ENCODE measurements at places on chromosomes 5 and 9. TPM values are rescaled to one million over a fixed set of nuclear protein-coding genes. Genes with fewer than 3 reads are reported as not detected.
A peak's percentile ranks its signal among the peaks of the same experiment; 100 is the strongest.

DNA sequence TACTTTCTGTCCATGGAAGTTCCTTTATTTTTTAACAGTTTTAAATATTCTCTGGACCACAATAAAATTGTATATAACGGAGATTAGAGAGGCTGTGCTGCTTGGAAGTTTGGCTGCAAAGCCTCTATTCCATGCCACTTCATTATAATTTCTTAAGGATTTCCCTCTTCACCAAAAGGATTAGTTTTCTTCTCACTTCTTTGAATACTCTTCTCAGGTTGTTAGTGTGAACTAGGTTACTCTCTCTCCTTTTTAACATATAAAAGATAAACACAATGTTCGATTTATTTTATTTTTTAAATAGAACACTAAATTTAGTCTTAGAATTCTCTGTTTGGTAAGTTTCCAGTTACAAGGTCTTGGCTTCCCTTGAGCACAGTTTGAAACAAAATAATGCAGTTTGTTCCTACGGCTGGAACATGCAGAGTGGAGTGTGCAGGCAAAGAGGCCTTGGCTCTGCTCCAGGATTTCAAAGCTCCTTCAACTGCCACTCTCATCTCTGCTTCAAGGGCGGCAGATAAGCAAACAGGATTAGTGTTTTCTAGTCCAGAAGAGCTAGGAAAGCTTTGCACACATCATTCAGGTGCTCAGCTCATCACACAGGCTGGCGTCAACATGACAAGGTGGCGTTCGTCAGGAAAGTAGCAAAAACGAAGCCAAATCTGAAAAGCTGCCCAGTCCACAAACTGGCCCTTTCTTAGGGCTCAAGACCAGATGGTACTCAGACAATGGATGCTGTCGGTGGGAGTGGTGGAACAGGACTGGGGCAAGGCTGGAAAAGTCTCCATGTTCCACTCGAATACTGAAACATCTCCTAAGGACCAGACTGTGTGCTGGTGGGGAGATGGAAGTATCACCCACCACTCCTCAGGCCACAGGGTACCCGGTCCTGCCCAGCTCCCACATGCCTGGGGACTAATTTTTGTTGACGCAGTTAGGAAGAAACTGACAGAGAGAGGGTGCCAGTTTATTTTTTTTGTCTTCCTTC lies 286.6 kb downstream of the CRB2 start:
- no peaks in the 10 kb centered on the region for H3K27me3 ChIP-seq
- DNase-seq: peak; percentile 73
- peaks cover 13% of the 10 kb centered on the region for H3K4me1 ChIP-seq
- H3K36me3 ChIP-seq: no peaks in the 10 kb centered on the region

DNA sequence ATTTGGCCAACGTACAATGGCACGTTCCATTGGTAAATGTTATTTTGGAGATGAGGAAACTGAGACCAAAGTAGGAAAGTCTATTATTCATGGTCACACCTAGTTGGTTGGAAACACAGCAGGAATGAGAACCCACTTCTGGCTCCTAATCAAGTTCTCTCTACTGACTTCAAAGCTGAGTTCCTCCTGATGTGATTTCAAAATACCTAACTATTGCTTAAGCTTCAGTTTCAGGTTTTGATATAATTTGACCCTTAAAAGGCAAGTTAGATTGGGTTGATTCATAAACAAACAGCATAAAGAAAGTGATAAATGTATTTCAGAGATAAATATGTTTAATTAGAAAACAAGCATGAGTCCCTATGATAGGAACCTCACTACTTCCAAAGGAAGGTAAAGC lies 312.5 kb downstream of the PARP8 start:
- no peak for DNase-seq
- no peaks in the 10 kb centered on the region for H3K36me3 ChIP-seq
- H3K4me3 ChIP-seq: no peak overlapping the region

DNA sequence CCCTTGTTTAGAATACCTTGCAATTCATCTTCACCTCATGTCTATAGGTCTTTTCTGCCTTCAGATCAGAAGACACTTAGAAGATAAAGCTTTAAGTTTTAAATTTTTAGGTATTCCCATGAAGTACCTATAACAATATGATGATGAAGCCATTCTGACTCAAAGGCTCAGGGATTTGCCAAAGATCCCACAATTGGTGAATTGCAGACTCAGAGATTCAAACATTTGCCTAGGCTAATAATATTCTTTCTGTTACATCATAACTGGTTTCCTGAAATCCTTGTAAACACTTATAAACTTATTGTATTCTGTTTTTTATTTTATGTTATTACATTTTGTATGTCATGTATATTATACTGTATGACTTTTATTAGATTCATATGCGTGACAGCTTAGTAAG lies 62.8 kb upstream of the ZFAND5 start:
- DNase-seq: no peak
- no peak overlapping the region for H3K27ac ChIP-seq
- no peaks in the 10 kb centered on the region for H3K27me3 ChIP-seq
- H3K36me3 ChIP-seq: no peaks in the 10 kb centered on the region
- no peak overlapping the region for H3K4me3 ChIP-seq
- no peaks in the 10 kb centered on the region for H3K4me1 ChIP-seq

DNA sequence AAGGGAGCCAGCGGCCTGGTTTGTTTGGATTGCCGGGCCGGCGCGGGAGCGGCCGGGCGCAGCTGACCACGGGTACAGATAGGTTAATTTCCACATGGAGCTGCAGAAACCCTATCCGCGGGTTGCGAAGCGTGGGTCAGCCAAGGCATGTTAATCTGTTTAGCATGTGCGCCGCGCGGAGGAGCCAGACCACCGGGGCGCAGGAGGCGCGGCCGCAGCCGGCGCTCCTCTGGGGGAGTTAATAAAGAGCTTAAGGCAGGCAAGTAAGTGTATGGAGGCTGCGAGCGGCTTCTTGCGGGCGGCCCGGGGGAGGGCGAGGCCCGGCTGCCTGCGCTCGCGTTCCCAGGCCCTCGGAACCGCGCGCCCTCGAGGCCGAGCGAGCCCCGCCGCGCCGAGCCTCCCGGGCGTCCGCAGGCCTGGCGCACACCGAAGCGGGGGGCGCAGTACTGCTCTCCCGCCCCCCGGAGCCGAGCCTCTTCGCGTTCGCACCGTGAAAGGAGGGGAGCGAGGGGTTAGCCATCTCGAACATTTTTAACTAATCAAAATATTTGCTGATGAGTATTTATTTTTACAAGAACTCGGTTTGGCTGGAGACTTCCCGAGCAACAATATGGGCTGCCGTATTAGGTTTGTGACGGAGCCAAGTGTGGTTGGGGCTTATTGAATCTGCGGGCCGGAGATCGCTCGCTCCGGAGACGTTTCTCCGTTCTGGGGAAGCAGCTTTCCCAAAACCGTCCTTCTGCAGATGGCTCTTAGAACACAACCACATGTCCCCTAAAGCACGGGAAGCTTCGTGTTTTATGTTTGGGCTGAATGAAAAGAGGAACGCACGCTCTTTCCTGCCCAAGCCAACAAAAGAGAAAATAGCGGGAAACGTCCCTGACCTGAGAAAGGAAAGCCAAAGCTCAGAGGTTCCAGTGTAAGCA lies 28.8 kb downstream of the FOXD1 start:
- no peak overlapping the region for H3K27ac ChIP-seq
- peaks cover 12% of the 10 kb centered on the region for H3K4me1 ChIP-seq
- H3K36me3 ChIP-seq: no peaks in the 10 kb centered on the region
- H3K4me3 ChIP-seq: peak overlapping the region; percentile 12
- H3K27me3 ChIP-seq: peaks cover 100% of the 10 kb centered on the region

- no peaks in the 10 kb centered on the region for H3K36me3 ChIP-seq
- H3K27me3 ChIP-seq: no peaks in the 10 kb centered on the region
- H3K27ac ChIP-seq: peak overlapping the region; percentile 81
- H3K4me3 ChIP-seq: no peak overlapping the region
- peak; percentile 47 for DNase-seq
- H3K4me1 ChIP-seq: peaks cover 66% of the 10 kb centered on the region
These were observed 33.0 kb downstream of the IRF1 start for GRCh38 chr5:132457371-132458225.

GRCh38 chr9:113589407-113589806 lies 125.9 kb downstream of the RGS3 start:
- H3K4me1 ChIP-seq: no peaks in the 10 kb centered on the region
- H3K27ac ChIP-seq: no peak overlapping the region
- DNase-seq: no peak
- H3K36me3 ChIP-seq: peaks cover under 1% of the 10 kb centered on the region
- no peak overlapping the region for H3K4me3 ChIP-seq
- H3K27me3 ChIP-seq: no peaks in the 10 kb centered on the region

GRCh38 chr9:93562157-93562556 lies 14.2 kb upstream of the PHF2 start:
- no peak overlapping the region for H3K27ac ChIP-seq
- H3K4me1 ChIP-seq: peaks cover 4% of the 10 kb centered on the region
- H3K27me3 ChIP-seq: no peaks in the 10 kb centered on the region
- peaks cover 67% of the 10 kb centered on the region for H3K36me3 ChIP-seq
- DNase-seq: no peak
- H3K4me3 ChIP-seq: no peak overlapping the region

- H3K27me3 ChIP-seq: no peaks in the 10 kb centered on the region
- H3K4me3 ChIP-seq: no peak overlapping the region
- H3K36me3 ChIP-seq: no peaks in the 10 kb centered on the region
- no peak overlapping the region for H3K27ac ChIP-seq
- no peak for DNase-seq
These were observed 43.5 kb downstream of the FOXI1 start for GRCh38 chr5:170149206-170149515.

DNA sequence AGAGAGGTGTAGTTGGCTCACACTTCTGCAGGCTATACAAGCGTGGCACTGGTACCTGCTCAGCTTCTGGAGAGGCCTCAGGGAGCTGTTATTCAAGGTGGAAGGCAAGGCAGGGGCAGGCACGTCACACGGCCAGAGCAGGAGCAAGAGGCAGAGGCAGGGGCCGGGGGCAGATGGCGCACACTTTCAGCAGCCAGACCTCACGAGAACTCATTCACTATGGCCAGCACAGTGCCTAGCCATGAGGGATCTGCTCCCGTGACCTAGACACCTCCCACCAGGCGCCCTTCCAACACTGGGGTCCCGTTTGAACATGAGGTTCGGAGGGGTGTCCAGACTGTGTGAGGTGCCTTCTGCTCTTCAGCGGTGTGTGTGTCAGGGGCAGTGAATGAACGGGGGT lies 71.0 kb upstream of the FCN1 start:
- no peaks in the 10 kb centered on the region for H3K4me1 ChIP-seq
- H3K27ac ChIP-seq: no peak overlapping the region
- no peak for DNase-seq
- H3K36me3 ChIP-seq: no peaks in the 10 kb centered on the region
- no peak overlapping the region for H3K4me3 ChIP-seq
- H3K27me3 ChIP-seq: no peaks in the 10 kb centered on the region

DNA sequence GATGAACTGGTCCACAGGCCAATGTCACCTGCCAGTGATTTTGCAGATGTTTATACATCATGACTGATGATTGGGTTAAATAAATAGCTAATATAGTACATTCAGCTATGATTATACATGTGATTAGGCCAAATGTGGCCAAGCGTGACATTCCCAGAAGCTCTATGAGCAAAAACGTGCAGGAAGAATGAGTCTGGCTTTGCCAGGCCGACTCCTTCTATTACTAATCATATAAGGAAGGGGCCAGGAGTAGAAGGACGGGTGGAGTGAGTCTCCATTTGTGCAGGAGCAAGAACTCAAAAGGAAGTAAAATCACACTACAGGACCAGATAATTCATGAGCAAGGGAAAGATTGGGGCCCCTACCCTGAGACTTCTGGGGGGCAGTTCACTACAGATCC lies 178.2 kb downstream of the ROR2 start:
- no peak for DNase-seq
- no peak overlapping the region for H3K4me3 ChIP-seq
- H3K36me3 ChIP-seq: no peaks in the 10 kb centered on the region
- peaks cover 11% of the 10 kb centered on the region for H3K4me1 ChIP-seq

DNA sequence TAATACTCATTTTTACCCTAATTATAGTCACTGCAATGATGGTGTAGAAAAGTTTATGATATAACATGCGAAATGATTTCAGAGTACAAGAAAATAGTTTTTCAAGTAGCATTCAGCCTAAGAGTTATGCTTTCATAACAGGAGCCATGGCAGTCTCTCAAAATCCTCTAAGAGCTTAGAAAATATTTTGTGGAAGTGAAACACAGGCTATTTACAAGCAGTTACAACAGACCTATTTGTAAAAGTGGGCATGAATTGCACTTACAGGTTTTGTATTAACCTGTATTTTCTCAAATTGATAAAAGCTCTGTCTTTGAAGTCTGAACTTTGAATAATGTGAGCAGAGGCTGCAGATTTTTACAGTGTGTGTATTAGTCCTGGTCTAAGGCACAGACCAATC lies 523.3 kb downstream of the LRRC70 start:
- H3K27ac ChIP-seq: no peak overlapping the region
- no peak overlapping the region for H3K4me3 ChIP-seq
- H3K27me3 ChIP-seq: no peaks in the 10 kb centered on the region
- no peaks in the 10 kb centered on the region for H3K4me1 ChIP-seq
- H3K36me3 ChIP-seq: no peaks in the 10 kb centered on the region

GRCh38 chr5:6253281-6253680 lies 125.1 kb downstream of the MED10 start:
- no peak overlapping the region for H3K4me3 ChIP-seq
- H3K27ac ChIP-seq: no peak overlapping the region
- H3K36me3 ChIP-seq: no peaks in the 10 kb centered on the region
- no peak for DNase-seq

- peak overlapping the region; percentile 78 for H3K27ac ChIP-seq
- H3K4me1 ChIP-seq: peaks cover 17% of the 10 kb centered on the region
- peak overlapping the region; percentile 52 for H3K4me3 ChIP-seq
- no peaks in the 10 kb centered on the region for H3K27me3 ChIP-seq
These were observed 578 bp upstream of the TNFAIP8 start for GRCh38 chr5:119355244-119355638.

GRCh38 chr5:170482511-170482910 lies 21.3 kb upstream of the KCNIP1 start:
- no peaks in the 10 kb centered on the region for H3K4me1 ChIP-seq
- no peaks in the 10 kb centered on the region for H3K36me3 ChIP-seq
- H3K27ac ChIP-seq: no peak overlapping the region
- no peak for DNase-seq
- H3K4me3 ChIP-seq: no peak overlapping the region

GRCh38 chr5:154213592-154213991 lies 23.1 kb downstream of the GALNT10 start:
- no peak overlapping the region for H3K4me3 ChIP-seq
- H3K4me1 ChIP-seq: no peaks in the 10 kb centered on the region
- H3K36me3 ChIP-seq: no peaks in the 10 kb centered on the region
- H3K27ac ChIP-seq: no peak overlapping the region
- no peak for DNase-seq

- H3K4me1 ChIP-seq: no peaks in the 10 kb centered on the region
- H3K36me3 ChIP-seq: no peaks in the 10 kb centered on the region
- H3K27me3 ChIP-seq: no peaks in the 10 kb centered on the region
- H3K4me3 ChIP-seq: no peak overlapping the region
- no peak for DNase-seq
These were observed 43.2 kb upstream of the IER5L start for GRCh38 chr9:129221233-129221632.

- H3K4me3 ChIP-seq: no peak overlapping the region
- no peaks in the 10 kb centered on the region for H3K27me3 ChIP-seq
- no peaks in the 10 kb centered on the region for H3K4me1 ChIP-seq
- no peak for DNase-seq
- no peaks in the 10 kb centered on the region for H3K36me3 ChIP-seq
- H3K27ac ChIP-seq: no peak overlapping the region
These were observed 170.0 kb upstream of the GDNF start for GRCh38 chr5:38009749-38010358.

The SLC46A2 gene
- total RNA-seq: not detected

The INSL4 gene
- not detected for total RNA-seq

The SPATA31D4 gene
- not detected for total RNA-seq

The RASEF gene
- total RNA-seq: 136 TPM

The RLN1 gene
- total RNA-seq: not detected

The ZDHHC11B gene
- 2.4 TPM for total RNA-seq

The ACTBL2 gene
- total RNA-seq: not detected
